Upper lobe of right lung (tissue), 1 donor: ENCODE measurements at places on chromosomes 13 and 19. TPM values are rescaled to one million over a fixed set of nuclear protein-coding genes. Genes with fewer than 3 reads are reported as not detected.
A peak's percentile ranks its signal among the peaks of the same experiment; 100 is the strongest.

The ZNF578 gene
- total RNA-seq, result 1.5 TPM

The REEP6 gene
- 1.2 TPM for total RNA-seq

DNA sequence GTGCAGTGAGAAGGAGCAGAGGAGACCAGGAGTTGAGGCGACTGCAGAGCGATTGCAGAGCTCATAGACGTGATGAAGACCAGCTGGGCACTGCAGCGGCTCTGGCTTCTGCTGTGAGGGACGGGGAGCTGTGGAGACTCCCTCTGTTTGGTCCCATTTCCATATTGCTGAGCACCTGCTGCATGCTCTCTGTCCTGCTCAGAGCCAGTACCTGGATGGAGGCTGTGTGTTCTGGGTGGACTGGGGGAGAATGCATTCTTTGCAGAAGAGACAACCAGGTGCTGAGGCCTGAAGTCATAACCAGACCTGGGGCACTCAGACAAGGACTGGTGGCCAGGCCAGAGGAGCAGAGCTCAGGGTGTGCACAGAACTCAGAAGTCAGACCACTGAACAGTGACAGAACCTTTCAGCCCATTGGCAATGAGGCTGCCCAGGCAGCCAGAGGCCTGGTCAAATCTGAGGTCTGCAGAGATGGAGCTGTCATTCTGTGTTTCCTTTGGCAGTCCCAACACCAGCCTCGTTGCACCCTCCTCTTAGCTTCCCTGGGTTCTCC is 1.3 kb upstream of the A1BG start:
- DNase-seq, result no peak

- no peak for DNase-seq
Observed at GRCh38 chr13:46321494-46322225, 65.4 kb downstream of the RUBCNL start.

DNA sequence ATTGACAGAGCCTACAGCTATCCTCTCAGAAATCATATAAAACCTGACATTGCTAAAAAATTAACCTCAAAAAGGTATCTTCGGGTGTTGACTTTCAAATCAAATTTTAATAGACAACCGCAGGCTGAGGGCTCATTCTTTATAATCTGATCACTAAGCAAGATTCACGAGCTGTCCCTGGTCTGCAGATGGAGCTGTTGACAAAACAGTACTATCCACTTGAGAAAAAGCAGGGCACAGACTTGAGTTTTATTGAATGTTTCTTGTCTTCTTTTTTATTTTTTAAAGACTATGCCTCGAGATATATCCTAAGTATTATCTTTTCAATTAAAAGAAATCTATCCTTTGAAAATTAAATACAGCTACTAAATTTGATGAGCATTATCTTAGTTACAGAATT is 540.5 kb downstream of the PCDH9 start:
- no peak for DNase-seq

DNA sequence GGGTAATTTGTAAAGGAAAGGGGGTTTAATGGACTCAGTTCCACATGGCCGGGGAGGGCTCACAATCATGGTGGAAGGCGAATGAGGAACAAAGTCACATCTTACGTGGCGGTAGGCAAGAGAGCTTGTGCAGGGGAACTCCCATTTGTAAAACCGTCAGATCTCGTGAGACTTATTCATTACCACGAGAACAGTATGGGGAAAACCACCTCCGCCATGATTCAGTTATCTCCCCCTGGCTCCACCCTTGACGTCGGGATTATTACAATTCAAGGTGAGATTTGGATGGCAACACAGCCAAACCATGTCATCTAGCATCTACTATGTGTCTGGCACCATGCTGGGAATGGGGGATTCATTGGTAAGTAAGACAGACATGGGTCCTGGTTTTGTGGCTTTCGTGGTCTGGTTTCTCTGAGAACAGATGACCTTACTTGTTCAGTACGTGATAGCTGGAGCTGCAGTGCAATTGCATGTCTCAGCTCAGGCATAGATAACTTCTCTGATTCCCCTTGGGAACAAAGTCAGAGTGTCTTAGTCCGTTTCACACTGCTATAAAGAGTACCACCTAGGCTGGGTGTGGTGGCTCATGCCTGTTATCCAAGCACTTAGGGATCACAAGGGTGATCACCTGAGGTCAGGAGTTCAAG is 8.3 kb downstream of the ZNF554 start:
- DNase-seq, result no peak

DNA sequence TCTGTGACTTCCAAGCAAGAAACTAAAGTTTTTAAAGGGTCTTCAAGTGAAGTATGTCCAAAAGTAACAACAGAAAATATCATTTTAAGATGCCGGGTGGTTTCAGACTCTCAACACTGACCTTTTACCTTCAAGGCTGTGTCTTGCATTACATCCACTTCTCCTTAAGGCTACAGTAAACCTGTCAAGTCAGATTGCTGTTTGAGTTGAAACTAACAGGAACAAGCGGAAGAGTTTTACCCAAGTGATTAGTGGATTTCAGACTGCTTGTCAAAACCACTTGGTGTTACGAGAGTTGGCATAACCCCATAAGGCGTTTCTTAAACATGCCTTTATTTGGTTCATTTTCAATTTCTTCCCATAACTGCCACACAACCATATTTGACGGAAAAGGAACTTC is 283.1 kb downstream of the DCT start:
- DNase-seq, result no peak

GRCh38 chr19:38655148-38655824 is 7.8 kb downstream of the ACTN4 start:
- no peak for DNase-seq

DNA sequence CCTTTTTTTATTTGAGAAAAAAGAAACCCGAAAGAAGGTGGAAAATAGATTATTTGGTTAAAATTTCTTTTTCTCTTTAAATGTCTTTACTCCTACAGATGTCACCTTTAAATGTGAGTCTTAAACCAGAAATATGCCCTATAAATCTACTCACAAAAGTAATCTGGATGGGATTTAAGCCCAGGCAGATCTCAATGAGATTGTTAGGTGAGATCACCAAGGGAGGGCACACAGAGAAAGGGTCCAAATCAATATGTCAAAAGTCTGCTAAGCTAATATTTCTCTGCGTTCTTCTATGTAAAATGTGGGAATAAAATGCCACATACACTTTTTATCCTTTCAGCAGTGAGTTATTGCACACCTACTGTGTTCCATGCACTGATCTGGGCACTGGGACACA is 32.9 kb downstream of the WASF3 start:
- no peak for DNase-seq

DNA sequence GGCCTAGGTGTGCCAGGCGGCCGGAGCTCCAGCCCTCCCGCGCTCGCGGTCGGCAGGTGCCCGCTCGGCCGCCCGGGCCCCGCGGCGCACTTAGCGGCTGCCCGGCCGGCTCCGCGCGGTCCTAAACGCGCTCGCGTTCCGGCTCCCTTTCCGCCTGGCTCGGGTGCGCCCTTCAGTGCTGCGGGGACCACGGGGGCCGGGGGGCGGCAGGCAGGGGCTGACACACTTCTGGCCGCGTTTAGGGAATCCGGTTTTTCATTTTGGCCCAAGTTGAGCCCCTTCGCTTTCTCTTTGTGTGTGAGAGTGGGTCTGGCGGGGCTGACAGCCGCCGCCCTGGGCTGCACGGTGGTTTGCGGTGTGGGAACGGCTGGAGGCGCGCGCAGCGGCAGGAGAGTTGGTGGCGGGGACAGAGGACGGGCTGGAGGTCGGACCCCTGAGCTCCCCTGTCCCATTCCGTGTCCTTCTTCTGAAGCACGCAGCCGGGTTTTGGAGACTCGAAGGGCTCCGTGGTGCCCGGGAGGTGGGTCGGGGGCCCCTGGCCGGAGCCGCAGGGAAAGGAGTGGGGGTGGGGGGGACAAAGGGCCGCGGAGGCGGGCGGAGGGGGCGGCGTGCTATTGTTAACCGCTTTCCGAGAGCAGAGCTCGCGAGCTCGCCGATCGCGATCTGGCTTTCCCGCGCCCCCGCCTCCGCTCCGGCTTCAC is 3.1 kb downstream of the FGF9 start:
- peak; percentile 82 for DNase-seq

- no peak for DNase-seq
Observed at GRCh38 chr19:43599635-43600295, 3.4 kb downstream of the ZNF576 start.
